ENCODE measurements at places on chromosomes 6 and 20.

- no peak for DNase-seq
Measured at GRCh38 chr20:53693262-53693871, 99.7 kb upstream of the ZNF217 start.

DNA sequence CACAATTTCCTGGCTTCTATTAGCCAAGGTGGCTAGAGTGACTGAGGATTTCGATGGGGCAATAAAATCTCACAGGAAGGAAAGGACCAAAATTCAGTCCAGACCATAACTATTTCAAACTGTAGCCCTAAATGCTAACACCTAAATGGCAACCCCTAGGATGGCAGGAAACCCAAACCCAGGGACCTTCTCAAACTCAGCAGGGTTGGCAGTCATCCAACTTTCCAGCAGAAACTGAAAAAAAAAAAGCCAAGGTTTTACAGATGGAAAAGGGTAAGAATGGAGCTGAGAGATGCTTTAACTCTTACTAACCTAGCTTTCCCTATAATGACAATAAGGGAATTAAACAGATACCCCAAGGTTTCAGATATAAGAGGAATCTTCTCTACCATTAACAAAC lies 10.5 kb downstream of the IBTK start:
- no peak for DNase-seq

DNA sequence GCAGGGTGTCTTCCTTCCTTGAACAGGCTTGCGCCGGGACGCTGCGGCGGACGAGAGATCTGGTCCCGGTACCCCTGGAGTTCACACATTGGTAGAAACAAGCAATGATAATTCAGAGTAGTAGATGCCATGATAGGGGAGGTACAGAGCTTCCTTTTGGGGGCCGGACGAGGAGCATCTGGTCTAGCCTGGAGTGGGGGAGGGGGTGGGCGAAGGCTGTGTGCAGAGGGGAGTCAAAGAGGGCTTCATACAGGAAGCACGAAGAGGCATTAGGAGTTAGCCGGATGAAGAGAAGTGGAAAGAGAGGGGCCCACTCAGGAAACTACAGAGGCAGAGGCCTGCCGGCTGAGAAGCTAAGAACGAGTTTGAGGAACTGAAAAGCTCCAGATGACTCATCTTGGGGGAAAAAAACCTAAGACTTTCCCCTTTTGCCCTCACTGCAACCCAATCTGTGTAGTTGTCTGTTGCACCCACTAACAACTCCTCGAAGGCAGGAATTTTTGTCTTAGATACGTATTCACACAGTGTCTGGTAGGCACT lies 611 bp downstream of the CNPY3 start:
- DNase-seq = peak; percentile 77

- DNase-seq = no peak
Measured at GRCh38 chr20:1937316-1937976, 42.2 kb downstream of the SIRPA start.

- DNase-seq = no peak
Measured at GRCh38 chr20:44208165-44208564, 2.4 kb downstream of the OSER1 start.

Data from femur (tissue), 1 donor.